ENCODE measurements at places on chromosomes 2 and 18.

DNA sequence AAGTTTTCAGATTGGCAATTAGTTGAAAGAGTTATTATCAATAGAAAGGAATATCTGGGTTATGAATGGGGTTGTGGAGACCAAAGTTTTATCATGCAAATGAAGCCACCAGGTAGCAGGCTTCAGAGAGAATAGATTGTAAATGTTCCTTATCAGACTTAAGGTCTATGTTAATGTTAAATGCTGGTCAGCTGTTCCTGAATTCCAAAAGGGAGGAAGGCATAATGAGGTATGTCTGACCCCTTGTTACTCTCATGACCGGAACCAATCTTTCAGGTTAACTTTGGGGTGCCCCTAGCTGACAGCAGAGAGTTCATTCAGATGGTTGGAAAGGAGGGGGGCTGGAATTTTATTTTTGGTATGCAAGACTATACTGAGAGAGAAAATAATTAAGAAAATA lies 47.9 kb downstream of the RIT2 start:
- DNase-seq = no peak

- no peak for DNase-seq
Measured at GRCh38 chr2:17545680-17546613, 5.5 kb downstream of the VSNL1 start.

DNA sequence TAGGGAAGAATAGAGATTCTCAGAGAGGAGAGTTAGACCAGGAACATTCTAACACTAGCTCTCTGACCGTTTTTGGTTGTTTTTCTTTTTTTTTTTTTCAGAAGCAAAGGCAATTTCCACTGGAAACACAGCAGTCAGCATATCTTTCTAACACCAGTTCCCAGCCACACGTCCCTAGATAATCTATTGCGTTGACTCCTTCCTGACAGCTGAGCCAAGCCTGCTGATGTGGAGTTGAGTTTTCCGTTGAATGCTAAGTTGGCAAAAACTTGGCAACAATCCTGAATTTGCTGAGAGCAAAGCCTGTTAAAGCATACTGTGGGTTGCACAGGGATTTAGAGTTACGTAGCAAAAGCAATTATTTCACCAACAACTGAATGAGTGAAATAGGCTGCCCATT lies 19.3 kb downstream of the GAD1 start:
- no peak for DNase-seq

DNA sequence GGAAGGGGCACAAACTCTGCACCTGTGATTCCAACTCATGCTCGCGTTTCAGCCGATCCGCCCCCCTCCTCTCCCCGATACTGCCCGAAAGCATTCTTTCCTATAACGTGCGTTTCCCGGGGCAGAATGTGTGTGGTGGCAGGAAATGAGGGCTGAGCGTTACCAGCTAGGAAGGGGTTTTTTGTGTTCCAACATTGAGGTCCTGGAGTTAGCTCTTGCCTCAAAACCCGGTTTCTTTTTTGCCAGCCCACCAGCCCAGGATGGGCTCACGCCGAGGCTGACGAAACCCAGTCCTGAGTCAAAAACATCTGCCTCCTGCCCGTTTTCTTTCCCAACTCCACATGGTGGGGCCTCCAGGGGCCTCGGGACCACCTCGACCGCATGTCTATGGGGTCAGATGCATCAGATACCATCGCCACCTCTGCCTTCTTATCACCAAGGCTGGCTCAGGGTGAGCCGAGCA lies 113.7 kb upstream of the COPS8 start:
- no peak for DNase-seq

DNA sequence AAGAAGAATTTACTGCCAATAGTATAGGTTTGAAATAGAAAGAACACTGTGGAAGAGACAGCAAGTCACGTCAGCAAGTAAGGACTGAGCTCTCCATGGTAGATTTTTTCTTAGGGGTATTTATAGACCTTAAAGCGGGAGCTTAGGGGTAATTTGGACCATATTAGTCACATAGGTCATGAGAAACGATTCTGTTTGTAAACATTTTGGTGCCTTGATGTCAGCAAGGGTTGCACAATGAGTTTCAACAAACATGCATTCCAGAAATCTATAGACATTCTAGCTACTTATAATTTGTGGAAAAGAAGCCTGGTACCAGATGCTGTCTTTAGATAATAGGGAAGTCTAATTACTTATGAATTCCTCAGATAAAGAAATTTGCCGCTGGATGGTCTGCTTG lies 624.7 kb downstream of the TDRD15 start:
- DNase-seq = no peak

DNA sequence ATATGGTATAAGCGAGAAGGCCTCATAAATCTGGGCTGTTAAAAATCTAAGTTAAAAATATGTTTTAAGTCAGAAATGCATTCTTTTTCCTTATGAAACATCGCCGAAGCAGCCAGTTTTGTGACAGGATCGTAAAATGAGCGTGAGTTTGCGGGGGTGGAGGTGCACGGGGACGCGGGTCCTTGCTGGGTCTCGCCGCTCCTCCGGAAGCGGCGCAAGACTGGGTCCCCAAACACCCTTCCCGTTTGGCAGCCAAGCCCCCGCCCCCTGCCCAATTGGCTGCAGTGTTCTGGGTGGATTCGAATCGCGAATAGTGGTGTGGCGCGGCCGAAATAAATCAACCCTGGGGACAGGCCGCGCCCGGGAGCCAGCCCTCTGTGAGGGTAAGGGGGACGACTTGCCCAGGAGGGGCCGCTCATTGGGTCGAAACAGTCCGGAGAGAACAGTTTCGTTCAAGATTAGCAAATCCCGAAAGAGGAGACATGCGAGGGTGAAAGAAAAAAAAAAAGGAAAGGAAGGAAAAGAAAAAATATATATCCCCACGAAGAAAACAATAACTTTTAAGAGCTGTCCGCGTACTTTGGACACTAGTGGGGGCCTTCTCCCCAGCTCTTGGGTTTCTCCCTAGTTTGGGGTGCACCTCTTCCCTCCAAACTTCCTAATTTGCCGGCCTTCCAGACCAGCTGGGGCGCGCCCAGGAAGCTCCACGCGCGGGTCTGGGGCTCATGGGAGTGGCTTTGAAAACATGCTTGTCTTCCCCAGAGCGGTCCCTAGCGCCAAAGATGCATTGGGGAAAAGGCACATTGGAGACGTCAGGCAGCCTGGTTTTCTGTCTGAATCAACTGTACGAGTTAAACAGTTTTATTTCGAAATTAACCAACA lies 3.1 kb upstream of the GATA6 start:
- no peak for DNase-seq

- DNase-seq = no peak
Measured at GRCh38 chr2:109288544-109289368, 159.8 kb downstream of the SH3RF3 start.

Measured in activated T-helper 1 cell treated with anti-CD3 and anti-CD28 coated beads, Interleukin-2, amount 50 U/mL, for 16 hours (primary cell).